D341Med (cell line): ENCODE measurements at places on chromosomes 6 and 20.
A peak's percentile ranks its signal among the peaks of the same experiment; 100 is the strongest.

- no peak for DNase-seq
Measured at GRCh38 chr6:78594668-78595066, 272.7 kb upstream of the IRAK1BP1 start.

- DNase-seq, result no peak
Measured at GRCh38 chr20:19697415-19697814, 60.6 kb upstream of the RIN2 start.

- DNase-seq, result peak; percentile 53
Measured at GRCh38 chr6:4848382-4849068, 72.3 kb downstream of the CDYL start.

DNA sequence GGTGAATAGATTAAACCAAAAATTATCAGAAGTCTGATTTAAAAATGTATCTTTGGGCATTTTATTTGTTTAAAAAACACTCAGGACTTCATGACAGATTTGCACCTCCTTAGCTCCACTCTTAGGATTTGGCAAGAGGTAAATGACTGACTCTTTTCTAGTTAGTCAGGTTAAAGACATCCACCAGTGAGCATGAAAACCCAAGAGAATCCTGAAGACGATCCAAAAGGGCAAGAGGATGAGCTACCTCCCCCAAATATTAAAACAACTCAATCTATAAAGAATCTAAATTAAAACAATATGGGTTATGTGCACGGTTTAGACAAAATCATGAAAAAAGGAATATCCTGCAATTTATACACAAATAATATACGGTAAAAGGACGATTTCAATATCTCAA, 89.4 kb upstream of the OPRM1 start:
- no peak for DNase-seq

DNA sequence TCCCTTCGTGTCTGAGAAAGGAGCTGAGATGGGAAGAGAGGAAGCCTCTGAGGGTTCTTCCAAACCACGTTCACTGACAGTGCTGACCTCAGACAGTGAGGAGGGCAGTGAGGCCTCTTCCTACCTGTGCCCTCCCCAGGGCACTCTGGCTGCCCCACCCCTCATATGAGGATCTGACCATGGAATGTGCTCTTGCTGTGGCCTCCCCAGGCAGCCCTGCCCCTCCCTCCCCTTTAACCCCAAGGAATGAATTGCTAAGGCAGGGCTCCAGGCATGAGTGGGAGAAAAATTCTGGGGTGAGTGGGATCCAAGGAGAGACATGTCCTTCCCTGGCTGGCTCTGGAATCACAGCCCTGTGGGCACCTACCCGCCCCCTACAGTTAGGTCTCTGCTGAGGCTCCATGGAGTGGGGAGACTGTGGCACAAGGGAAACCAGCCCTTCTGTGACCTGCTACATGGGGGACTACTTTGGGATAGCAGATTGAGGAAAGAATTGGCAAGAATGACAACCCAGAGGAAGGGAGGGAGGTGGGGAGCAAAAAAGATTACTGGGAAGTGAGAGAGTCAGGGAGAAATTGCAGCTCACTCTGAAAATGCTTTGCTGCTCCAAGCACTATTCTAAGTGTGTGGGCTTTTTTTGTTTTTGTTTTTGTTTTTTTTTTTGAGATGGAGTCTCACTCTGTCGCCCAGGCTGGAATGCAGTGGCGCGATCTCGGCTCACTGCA, 29.4 kb downstream of the TNXB start:
- no peak for DNase-seq

GRCh38 chr20:31835977-31836852, 9.2 kb downstream of the FOXS1 start:
- no peak for DNase-seq

DNA sequence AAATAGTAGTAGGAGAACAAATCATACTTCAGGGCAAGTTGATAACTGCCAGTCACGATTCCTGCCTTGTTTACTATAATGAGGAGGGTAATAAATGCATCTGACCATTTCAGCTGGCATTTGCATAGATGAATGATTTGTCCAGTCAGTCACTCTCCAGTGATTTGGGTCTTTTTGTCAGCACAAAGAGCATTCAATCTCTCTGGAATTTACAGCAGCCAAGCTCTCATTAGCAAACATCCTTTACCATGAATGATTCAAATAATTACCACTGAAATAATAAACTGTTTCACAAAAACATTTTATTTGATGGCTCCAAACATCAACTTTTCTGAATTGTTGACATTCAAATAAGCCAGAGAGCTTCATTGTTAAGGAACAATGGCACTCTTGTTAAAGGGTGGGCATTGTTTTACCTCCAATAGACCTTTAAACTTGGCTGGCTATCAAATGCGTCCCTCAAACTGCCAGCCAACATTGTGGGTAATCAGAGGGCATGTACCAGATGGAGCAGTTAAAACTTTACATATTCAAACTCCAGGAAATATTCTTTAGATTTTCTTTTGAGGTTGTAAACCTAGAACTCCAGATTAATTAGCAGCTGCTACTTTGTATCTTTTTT, 30.0 kb upstream of the FBXL4 start:
- no peak for DNase-seq

GRCh38 chr6:134619789-134620188, 301.9 kb upstream of the SGK1 start:
- DNase-seq, result peak; percentile 43

GRCh38 chr20:38829296-38829875, 23.9 kb downstream of the PPP1R16B start:
- no peak for DNase-seq

- no peak for DNase-seq
Measured at GRCh38 chr6:54624779-54625178, 221.8 kb upstream of the FAM83B start.

DNA sequence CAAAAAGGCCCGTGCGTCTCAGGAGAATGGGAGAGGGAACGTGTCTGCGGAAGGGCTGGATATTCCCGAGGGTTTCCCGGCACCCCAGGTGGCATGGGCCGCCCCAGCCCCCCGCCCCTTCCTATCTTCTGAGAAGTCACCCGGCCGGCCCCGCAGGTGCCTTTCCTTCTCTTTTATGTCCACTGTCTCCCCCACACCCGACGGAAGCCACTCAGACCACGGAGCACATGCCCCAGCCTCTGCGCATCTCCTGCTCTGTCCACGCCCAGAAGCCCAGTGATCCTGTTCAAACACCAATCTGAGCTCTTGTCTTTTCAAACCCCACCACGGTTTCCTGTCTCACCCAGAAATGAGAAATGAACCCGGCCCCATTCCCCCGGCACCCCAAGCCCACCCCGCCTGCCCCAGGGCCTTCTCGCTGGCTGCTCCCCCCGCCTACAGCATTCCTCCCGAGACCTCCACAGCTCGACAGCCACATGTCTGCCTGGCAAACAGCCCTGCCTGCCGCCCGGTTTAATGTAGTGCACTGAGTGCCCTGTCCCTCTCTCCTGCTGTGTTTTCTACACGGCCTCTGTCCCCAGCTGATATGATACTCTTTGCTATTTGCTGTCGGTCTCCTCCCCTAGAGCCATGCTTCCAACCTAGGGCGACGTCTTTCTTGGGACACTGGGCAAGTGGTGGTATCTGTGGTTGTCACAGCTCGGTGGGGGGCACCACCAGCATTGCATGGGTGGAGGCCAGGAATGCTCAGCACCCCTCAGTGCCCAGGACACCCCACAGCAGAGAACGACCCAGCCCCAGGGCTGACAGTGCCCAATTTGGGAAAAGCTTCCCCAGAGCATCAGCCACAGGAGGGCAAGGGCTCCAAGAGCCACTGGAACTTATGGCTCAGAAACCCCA, 182.7 kb downstream of the TAF4 start:
- no peak for DNase-seq

- no peak for DNase-seq
Measured at GRCh38 chr20:38167851-38168760, 3.0 kb upstream of the TGM2 start.

DNA sequence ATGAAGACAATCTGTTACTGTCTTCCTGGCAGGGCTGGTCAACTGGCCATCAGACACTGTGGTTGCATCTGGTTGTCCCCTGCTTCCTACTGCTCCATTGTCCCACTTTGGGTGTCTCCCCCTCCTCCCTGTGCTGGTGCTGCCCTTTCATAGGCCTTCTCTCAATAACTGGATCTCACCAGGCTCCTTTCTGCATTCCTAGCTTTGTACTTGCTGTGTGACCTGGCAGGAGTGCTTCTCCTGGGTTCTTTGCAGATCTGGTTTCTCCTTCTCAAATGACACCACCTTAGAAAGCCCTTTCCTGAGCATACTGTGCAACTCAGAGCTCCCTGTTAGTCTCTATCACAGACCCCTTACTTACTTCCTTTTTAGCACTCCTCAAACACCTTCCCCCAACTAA, 223.0 kb downstream of the BCKDHB start:
- no peak for DNase-seq

- DNase-seq, result no peak
Measured at GRCh38 chr6:169186496-169187169, 67.0 kb downstream of the THBS2 start.

DNA sequence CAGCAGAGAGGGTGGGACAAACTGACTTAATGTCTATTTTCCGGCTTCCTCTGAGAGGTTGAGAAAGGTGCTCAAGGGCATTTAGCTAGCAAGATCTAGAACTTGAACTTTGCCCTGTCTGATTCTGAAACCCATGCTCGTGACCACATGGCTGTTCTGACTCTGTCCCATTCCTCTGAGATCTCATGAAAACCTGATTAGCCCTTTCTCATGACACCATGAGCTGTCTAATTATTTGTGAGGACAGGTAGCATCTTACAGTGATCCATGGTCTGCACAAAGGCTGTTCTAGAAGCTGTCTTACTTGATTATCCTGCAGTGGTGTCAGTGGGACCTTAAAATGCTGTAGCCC, 89.6 kb upstream of the TOX2 start:
- DNase-seq, result no peak

- DNase-seq, result no peak
Measured at GRCh38 chr6:37187321-37188022, 17.5 kb downstream of the PIM1 start.

DNA sequence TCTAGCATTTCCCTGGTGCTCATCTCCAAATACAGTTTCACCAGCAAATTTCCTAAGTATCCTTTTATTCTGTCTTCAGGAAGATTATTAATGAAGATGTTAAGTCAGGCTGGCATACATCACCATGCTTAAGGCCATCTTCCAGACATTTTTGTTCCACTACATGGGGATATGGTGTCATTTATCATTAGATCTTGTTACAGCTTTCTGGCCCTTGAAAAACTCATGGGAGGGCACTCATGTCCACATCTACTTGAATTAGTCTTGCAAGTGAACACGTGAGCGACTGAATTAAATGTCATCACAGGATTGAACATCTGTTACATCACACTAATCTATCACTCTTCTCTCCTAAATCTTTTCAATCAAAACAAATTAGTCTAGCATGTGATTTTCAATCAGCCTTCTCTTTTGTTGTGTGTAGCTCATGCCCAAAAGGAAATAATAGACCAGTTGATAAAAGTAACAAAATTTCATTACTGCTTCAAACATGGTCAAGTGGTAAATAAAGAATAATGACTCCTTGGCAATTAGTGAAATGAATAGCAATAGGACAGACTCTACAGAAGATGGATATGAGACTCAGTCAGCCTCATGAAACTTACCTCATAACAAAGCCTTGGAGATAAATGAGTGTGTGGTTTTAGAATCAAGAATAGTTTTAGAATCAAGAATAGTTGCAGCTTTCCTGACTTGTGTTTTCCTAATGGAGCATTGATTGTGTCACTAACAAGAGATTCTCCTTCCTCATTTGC, 80.5 kb downstream of the MTFR2 start:
- DNase-seq, result no peak

DNA sequence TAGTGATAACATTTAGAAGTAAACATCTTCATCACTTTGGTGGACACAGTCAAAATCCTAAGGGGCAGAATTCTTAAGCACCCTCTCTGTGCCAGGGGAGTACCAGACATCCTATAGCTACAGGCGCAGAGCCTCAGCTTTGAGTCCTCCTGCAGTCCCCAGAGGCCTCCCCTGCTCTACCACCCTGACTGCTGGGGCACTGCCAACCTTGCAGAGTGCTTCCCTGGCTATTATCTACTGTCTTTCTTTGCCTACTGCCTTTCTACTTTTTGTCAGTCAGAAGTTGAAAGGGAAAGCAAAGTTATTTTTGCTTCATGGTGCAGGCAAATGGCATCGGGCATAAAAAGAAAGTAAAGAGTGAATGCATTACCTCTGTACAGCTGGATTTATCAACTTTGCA, 80.1 kb downstream of the AIG1 start:
- no peak for DNase-seq

DNA sequence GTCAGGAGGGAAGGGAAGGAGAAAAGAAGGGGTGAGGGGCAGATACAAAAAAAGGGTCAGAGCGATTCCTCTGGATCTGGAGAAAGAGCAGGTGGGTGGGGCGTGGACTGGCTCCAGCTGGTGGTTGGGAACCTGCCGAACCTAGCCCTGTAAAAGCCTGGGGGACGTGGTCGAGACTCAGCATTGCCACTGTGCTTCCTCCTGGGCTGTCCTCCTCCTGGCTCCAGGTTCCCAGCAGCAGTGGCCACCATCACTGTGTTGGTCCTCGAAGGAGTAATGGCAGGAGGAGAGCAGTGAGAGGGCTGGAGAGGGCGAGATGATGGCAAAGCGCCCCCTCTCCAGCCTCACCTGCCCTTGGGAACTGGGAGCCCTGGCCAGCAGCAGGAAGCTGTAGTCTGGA, 3.5 kb upstream of the RAET1L start:
- DNase-seq, result no peak

- DNase-seq, result no peak
Measured at GRCh38 chr6:42105156-42105648, 37.2 kb downstream of the C6orf132 start.

GRCh38 chr6:3542032-3542640, 85.3 kb upstream of the SLC22A23 start:
- no peak for DNase-seq

GRCh38 chr20:10524034-10524476, 89.0 kb downstream of the SLX4IP start:
- no peak for DNase-seq

- DNase-seq, result no peak
Measured at GRCh38 chr20:540391-541201, 3.0 kb downstream of the CSNK2A1 start.

DNA sequence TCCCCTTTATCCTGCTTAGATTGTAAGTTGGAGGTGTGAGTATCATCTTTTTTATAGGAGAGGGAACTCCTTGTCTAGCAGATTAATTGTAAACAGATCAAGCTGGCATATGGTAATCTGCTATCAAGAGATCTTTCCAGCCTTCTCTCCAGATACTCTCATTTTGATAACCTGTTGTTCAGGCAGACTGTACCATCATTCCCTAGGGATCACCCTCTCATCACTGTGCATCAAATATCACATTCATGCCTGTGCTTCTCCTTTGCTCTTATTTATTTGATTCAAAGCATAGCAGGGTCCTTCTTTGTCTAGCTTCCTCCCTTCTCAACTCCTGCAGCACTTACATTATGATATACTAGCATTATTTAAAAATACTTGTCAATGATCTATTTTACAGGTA, 73.8 kb downstream of the LRRC1 start:
- peak; percentile 52 for DNase-seq
